ENCODE measurements at places on chromosomes 4 and X. TPM values are rescaled to one million over a fixed set of nuclear protein-coding genes. Genes with fewer than 3 reads are reported as not detected.
A peak's percentile ranks its signal among the peaks of the same experiment; 100 is the strongest.

- DNase-seq, result no peak
These were observed 8.2 kb downstream of the AMBN start for GRCh38 chr4:70600305-70600704.

GRCh38 chrX:131046596-131046995, 11.6 kb upstream of the ARHGAP36 start:
- DNase-seq, result no peak

- peak; percentile 91 for DNase-seq
These were observed 1.1 kb upstream of the DKK2 start for GRCh38 chr4:107037199-107037584.

- DNase-seq, result no peak
These were observed 37.2 kb upstream of the PAPSS1 start for GRCh38 chr4:107757283-107757682.

- no peak for DNase-seq
These were observed 36.7 kb downstream of the DIAPH2 start for GRCh38 chrX:96721354-96721753.

TCEAL2 gene
- 3.5 TPM for total RNA-seq

DNA sequence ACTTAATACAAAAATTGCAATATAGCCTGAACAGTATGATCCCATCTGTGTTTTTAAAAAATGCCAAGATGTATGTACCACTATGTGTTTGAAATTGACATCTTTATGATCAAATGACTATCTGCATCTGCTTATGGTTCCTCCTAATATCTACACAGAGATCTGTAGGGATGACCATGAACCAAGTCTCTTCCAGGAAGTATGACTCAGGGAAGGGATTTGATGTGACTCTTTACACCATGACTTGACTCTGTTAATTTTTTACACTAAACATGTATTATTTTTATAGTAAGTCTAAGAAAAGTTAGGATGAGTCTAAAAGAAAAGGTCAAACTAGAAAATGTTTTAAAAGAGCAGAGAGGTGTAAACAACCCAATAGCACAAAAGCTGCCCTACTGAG, 164.0 kb downstream of the SH3KBP1 start:
- DNase-seq, result no peak

GRCh38 chr4:56757821-56758411, 63.6 kb downstream of the SPINK2 start:
- peak; percentile 95 for DNase-seq

DNA sequence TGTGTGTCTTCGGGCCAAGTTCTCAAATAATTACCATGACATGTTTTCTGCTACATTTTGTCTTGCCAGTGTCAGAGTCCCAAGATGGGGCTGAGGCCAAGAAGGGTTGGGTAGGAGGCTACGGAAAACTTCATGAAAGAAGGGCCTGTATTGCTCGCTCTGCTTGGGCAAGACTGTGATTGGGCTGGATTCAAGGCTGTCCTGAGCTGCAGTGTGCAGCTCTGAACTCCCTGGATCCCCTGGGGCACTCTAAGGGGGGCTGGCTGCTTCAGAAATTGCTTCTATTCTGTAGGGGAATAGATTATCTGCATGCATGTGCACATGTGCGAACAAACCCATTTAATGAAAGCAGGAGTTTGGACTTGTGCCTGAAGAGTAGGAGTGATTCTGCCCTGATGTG, 13.6 kb downstream of the TSPAN6 start:
- DNase-seq, result no peak
